ENCODE measurements at places on chromosomes 4 and X.

DNA sequence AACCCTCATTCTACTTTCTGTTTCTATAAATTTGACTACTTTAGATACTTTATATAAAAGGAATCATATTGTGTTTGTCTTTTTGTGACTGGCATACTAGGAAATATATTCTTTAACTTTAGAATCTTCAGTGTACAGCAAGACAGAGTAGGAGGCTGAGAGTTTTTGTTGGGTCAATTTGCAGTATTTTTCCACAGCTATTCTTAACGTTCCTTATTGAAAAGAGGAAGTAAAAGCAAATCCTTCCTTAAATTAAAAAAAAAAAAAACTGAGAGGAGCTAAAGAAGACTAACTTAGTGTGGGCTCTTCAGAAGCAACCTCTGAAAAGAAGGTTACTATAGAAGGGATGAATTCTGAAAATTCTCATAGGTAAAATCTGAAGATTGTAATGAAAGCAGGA is 1194.6 kb downstream of the ADGRL3 start:
- DNase-seq = no peak

GRCh38 chrX:805103-805670 is 174.6 kb downstream of the SHOX start:
- DNase-seq = no peak

DNA sequence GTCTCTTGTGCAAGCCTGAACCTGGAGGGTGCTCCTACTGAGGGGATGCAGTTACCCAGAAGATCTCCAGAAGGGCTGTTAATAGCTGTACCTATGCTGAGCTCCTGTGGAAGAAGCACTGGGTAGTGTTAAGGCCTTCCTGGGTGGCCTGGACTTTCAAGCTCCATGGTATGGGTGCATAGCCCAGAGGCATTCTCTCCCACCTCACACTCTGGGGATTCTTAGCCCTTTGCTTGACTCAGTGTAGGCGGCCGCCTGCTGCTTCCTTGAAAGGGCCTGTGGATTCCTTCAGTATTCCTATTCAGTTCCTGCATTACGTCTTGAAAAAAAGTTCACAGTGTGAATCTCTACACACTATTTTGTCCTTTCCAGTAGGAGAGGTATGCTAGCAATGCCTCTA is 235.7 kb upstream of the MAGEB16 start:
- no peak for DNase-seq

GRCh38 chr4:86043755-86044592 is 315.9 kb downstream of the MAPK10 start:
- DNase-seq = peak; percentile 6

DNA sequence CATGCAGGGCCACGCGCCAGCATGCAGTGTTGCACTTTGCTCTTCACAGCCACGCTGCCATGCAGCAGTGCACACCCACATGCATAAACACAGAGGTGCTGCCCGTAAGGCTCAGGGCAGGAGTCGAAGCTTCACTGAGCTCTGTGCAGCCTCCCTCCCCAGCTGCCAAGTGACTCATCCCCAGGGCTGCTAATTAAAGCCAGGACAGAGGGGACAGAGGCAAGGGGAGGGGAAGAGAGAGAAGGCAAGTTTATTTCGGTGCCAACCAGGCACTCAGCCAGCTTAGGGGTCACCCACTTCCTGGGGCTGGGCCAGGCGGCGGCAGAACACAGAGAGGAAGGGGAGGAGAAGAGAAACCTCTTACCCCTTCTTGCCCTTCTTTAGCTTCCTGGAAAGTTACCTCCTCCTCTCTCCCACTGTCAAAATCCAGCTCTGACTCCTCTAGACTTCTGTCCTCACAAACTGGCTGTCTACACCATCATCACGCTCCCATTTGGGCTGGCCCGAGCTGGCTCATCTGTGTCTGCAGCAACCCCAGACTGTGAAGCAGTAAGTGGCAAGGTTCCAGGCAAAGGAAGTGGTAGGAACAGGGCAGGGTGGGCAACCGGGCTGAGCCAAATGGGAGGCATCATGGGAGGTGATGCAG is 6.2 kb upstream of the IQSEC2 start:
- DNase-seq = peak; percentile 16

GRCh38 chrX:132367314-132367713 is 121.5 kb downstream of the MBNL3 start:
- no peak for DNase-seq

DNA sequence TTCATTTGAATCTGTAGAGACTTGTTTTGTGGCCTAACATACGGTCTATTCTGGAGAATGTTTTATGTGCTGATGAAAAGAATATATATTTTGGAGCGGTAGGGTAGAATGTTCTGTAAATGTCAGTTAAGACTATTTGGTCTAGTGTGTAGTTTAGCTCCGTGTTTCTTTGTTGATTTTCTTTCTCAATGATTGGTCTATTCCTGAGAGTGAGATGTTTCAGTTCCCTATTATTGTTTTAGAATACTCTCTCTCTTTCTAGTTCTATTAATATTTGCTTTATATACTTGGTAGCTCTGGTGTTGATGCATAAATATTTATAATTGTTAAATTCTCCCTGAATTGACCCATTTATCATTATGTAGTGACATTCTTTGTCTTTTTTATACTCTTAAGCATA is 236.5 kb downstream of the GLUD2 start:
- DNase-seq = no peak

- no peak for DNase-seq
These were observed 173.4 kb upstream of the KIT start for GRCh38 chr4:54484383-54484782.

DNA sequence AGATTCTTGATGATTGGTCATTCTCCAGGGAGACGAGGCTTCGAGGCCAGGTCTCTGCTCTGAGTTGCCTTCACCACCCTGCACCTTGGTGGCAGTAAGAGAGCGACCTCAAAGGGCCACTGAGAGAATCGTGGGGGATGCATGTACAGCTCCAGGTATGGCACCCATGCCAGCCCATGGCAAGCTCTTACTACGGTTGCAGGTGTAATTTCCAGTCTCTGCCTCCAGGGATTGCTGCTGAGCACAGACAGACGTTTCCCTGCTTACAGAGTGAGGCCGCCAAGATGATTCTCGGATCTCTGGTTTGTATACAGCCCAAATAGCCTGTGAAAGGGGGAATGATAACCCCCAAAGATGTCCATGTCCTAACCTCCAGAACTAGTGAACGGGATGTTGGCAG is 16.3 kb upstream of the DRD5 start:
- no peak for DNase-seq

- no peak for DNase-seq
These were observed 13.7 kb downstream of the ATP5ME start for GRCh38 chr4:660401-660800.

DNA sequence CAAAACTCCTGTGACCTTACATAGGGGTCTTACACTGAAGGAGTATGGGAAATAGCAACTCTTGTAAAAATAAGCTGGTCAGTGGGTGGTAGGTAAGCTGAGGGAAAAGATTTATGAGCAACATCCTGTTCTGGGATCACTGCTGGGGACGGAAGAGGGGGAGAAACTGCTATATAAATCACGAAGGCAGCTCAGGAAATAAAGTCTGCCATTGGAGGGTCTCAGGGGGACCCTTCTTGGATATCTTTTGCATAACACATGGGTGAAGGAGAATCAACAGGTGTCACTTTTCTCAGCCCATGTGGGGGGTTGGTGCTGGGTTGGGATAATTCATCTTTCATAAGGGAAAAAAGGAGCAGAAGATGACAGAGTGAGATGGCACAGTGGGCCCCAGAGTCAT is 33.7 kb downstream of the AFF1 start:
- DNase-seq = no peak

GRCh38 chrX:20315140-20315539 is 48.4 kb upstream of the RPS6KA3 start:
- no peak for DNase-seq

GRCh38 chrX:72297953-72298730 is 7.6 kb downstream of the CITED1 start:
- no peak for DNase-seq

DNA sequence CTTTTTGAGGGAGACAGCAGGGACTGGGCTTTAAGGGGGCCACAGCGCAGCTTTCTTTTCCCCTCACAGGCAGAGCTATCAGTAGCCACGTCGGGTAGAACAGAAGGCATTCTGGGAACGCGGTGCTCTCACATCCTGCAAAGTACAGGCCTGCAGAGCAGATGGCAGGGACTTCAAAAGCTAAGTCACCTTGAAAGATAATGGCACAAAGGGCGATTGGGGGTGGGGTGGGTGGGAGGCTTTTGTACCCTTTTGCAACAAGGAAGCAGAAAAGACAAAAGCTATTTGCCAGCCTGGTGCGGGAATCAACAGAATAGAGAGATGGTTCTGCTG is 93.9 kb downstream of the PHKA2 start:
- no peak for DNase-seq

GRCh38 chrX:97402333-97402732 is 518.6 kb downstream of the RPA4 start:
- DNase-seq = no peak

DNA sequence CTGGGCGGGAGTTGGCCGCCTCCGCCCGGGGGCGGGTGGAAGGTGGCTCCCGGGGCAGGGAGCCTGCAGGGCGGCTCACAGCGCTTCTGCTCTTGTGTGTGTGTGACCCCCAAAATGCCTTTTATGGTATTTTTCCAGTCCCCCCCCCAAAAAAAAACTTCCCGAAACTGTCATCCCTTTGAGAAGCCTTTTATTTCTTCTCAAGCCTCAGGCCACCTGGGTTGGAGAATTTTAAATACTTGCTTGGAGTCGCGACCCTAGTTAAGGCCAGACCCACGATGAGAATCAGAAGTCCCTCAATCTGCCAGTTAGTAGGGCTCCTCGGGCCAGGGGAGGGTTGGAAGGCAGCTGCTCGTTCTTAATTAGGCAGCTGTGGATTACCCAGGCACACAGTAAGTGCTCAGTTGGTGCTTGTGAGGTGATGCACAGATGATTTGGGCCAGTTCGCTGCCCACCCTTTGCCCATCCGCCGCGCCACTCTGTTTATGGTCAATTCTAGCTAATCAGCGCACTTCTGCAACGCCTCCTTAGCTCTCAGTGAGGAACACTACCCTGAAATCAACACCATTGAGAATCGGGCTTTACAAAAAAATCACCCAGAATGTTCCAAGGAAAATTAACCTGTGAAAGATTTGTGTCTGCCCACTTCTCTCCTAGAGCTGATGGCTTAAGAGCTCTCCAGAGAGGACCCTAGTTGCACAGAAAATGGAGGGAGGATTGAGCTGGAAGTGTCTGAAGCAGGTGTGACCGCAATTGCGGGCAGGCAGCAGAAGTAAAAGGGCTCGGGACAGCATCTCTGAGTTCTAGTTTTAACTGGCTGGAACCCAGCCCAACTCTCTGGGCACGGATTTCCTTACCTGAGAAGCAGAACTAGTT is 648 bp upstream of the SCD5 start:
- DNase-seq = no peak

DNA sequence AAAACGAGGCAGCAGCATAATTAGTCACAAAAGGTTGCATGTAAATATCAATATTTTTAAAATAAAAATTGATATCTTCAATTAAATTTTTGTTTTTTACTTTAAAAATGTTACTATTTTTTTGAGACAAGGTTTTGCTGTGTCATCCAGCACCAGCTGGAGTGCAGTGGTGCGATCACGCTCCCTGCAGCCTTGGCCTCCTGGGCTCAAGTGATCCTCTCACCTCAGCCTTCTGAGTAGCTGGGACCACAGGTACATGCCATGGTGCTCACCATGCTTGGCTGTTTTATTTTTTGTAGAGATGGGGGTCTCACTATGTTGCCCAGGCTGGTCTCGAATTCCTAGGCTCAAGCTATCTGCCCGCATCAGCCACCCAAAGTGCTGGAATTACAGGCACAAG is 96.8 kb upstream of the FRAS1 start:
- no peak for DNase-seq

GRCh38 chrX:102599951-102600579 is 750 bp downstream of the ARMCX5 start:
- no peak for DNase-seq

- DNase-seq = no peak
These were observed 126.9 kb downstream of the MTNR1A start for GRCh38 chr4:186428481-186428880.

All from stimulated activated CD4-positive, alpha-beta T cell treated with anti-CD3 and anti-CD28 coated beads, Interleukin-4, amount 100 ng/mL, for 24 hours (primary cell).